Activated CD8-positive, alpha-beta memory T cell treated with anti-CD3 and anti-CD28 coated beads for 36 hours (primary cell): ENCODE measurements at places on chromosomes 7 and 10. TPM values are rescaled to one million over a fixed set of nuclear protein-coding genes. Genes with fewer than 3 reads are reported as not detected.

Gene NPC1L1
- not detected for total RNA-seq

Gene TAS2R3
- 0.88 TPM for total RNA-seq

Gene ABCB4
- 0.30 TPM for total RNA-seq

Gene TNPO3
- total RNA-seq: 75.1 TPM

Gene DNAJC12
- total RNA-seq: 31.8 TPM

Gene WBP1L
- total RNA-seq: 13.8 TPM

Gene MRC1
- 0.04 TPM for total RNA-seq

Gene FAM13C
- total RNA-seq: not detected

Gene ZNF92
- total RNA-seq: 10.0 TPM

Gene MMP21
- total RNA-seq: not detected

Gene MYO1G
- 316 TPM for total RNA-seq
